ENCODE measurements at places on chromosomes 2 and 18.
A peak's percentile ranks its signal among the peaks of the same experiment; 100 is the strongest.

- DNase-seq = no peak
Observed at GRCh38 chr18:5490753-5491480, 52.9 kb downstream of the EPB41L3 start.

DNA sequence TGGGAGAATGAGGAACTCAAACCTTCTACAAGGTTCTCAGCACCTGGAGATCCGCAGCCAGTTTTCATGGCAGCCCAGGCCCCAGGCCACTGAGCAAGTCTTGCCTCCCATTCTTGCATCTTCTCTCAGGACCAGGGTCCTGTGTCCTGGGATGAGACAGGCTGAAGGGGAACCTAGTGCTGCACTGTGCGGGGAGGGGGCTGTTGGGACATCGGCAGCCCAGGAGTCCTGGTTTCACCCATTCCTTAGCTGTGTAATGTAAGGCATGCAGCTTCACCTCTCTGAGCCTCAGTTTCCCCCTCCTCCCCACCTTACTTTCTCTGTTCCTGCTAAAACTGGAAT lies 43.9 kb downstream of the TNS1 start:
- no peak for DNase-seq

- no peak for DNase-seq
Observed at GRCh38 chr18:64244571-64244970, 95.7 kb upstream of the LINC00305 start.

- peak; percentile 95 for DNase-seq
Observed at GRCh38 chr2:238864207-238865014, 16.5 kb downstream of the TWIST2 start.

- DNase-seq = peak; percentile 58
Observed at GRCh38 chr2:186848873-186849578, at the start of gene ZSWIM2. Gene ZSWIM2 (minus strand): TSS chr2:186849170. CDS start chr2:186849130, 40 bp downstream.

DNA sequence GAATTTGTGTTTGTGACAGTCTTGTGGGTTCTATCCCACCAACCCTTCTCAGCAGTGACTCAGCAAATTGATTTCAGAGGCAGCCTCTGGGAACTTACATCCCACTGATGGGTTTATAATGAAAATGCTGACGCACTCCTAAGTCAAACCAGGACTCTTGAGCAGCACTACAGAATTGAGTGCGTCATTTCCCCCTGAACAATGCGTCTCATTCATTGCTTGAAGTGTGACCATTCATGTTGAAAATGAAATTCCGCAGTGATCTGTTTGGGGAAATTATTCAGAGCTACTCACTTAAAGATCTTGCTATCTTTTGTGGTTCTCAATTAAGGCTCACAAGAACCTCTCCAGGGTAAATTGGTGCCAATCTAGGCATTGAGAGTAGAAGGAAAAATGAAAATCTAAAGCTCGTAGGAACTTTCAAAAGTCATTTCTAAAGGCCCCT lies 417.7 kb upstream of the SLC14A2 start:
- DNase-seq = peak; percentile 34

- no peak for DNase-seq
Observed at GRCh38 chr2:105749583-105750400, 5.1 kb downstream of the NCK2 start.

- peak; percentile 45 for DNase-seq
Observed at GRCh38 chr2:105866216-105867185, 121.8 kb downstream of the NCK2 start.

DNA sequence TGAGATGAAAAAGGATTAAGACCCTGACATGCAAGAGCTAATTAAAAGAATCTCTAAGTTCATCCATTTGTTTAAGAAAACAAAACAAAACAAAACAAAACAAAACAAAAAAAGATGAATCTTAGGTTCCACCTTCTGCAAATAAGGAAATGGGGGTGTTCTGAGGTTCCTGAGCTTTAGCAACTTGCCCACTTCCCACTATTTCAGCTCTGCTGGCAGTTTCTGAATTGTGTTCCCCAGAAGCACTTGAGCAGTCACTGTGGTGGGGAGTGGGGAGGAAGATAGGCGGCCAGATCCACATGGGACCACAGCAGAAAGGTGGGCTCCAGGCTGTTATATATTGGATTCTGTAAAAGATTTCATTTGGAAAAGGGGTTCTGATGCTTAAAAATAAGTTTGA lies 20.3 kb downstream of the INO80C start:
- no peak for DNase-seq

DNA sequence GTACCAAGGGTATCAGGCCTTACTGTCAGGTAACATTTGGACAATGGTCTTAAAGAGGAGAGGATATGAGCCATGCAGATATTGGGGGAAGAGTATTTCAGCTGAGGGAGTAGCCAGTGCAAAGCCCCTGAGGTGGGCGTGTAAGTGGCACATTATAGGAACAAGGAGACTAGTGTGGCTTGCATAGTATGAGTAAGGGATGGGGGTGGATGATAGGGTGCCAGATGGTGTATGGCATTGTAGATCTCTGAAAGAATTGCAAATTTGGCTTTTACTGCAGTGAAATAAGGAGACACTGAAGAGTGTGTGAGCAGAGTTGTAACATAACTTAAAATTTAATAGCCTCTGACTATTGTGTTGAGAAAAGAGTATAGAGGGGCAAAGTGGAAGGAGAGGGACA lies 244.0 kb downstream of the PDE11A start:
- DNase-seq = no peak

DNA sequence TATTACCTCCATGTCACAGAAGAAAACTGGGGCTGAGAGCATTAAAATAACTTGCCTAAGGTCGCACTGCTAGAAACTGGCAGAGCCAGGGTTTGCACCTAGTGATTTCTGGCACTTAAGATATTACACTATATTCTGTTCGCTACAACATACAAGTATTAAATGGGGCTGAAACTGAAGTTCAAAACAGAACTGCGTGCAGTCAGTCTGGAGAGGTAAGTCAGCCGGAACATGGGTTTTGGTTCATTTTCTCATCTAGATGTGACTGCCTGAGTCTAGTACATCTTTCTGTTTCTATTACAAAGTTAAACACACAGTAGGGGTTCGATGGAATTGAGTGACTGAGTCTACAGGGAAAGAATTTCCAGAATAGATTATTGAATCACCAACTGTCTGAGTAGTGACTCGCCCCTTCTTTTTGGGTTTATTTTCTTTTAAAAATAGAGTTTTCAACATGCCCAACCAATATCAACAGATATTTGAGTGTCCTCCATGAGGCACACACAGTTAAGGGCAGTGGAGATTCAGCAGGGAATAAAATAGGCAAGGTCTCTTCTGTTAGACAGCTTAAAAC lies 150.8 kb downstream of the RNF152 start:
- DNase-seq = no peak

DNA sequence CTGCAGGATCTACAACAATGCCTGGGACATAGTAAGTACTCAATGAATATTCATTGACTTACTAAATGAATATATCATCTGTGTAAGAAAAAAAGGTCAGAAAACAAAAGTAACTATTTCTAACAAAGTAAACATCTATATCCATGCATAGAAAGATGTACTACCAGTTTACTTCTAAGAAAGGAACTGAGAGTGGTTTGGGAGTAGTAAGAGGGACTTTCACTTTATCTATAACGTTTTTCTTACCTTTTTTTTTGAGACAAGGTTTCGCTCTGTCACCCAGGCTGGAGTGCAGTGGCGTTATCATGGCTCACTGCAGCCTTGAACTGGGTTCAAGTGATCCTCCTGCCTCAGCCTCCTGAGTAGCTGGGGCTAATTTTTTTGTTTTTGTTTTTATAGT lies 25.7 kb downstream of the DHX57 start:
- DNase-seq = no peak

- no peak for DNase-seq
Observed at GRCh38 chr18:36405611-36406010, 108.1 kb downstream of the FHOD3 start.

- DNase-seq = no peak
Observed at GRCh38 chr2:221388891-221389290, 183.2 kb downstream of the EPHA4 start.

- DNase-seq = no peak
Observed at GRCh38 chr18:46069524-46069923, 2.5 kb downstream of the PSTPIP2 start.

GRCh38 chr2:240868286-240869108 lies at the start of gene AGXT:
Gene AGXT (plus strand): TSS chr2:240868824. CDS start chr2:240868866, 42 bp downstream.
- no peak for DNase-seq

- DNase-seq = no peak
Observed at GRCh38 chr2:8252997-8253694, 428.7 kb upstream of the ID2 start.

DNA sequence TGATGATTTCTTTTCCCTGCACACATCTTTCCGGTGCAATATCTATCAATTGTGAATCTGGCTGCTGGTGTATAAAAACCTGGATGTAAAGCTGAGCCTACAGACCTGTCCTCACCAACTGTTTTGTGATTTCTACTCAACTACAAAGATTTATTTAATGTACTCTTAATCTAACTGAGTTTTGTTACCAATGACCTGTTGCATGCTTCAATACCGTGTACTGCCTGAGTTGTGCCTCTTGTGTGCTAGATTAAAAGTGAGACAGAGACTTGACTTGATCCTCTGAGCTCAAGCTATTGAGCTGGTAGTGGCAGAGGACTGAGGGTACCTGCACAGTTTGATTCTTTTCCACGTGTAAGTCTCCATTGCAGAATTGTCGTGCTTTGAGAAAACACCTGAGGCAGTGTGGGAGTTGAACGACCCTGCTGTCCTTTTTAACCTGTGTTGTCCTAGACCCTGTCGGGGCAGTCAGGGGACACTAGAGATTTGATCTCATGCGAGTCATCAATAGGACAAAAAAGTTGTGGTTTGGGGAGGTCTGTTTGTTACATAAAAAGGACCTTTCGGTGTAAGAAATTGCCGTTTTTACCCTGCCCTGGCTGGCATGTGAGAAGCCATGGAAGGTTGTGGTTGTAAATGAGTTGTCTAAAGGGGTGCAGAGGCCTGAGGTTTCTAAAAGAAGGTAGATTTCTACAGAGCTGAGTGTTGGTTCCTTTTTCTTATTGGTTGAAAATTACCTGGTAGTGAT lies 231.3 kb downstream of the ALPK2 start:
- no peak for DNase-seq

DNA sequence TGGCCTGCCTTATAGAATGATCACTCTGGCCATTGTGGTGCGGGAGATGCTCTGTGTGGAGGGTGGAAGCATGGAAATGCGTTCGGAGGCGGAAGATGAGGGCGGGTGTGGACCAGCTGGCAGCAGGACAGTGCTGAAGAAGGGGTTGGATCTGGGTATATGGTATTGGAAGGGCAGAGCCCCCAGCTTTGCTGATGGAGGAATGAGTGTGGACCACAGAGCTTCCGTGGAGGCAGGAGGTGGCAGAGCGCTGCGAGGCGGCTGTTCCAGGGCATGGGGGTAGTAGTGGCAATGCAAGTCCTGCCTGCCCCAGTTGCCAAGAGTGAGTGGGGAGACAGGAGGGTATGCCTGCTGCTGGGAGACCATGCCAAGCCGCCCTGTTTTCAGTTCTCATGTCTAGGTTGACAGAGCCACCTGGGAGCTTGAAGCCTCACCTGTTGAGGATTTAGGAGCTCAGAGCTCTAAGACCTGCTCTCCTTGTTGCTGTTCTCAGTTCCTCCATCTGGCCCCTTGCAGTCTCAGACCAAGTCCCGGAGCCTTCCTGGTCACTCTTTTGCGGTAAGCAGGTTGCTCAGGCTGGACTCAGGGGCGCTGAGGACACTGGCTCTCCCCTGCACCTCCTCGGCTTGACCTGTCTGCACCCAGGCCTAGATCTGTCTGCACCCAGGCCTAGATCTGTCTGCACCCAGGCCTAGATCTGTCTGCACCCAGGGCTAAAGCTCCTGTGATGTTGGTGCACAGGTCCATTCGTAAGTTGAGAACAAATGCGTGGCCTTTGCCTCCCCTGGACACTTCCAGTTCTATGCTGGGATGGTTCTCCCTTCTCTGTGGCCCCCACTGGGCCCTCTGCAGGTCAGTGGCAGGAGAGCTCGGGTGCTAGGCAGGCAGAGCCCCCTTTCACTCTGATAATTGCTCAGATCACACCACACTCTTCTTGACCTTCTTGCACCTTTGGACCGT lies 290.5 kb upstream of the HS6ST1 start:
- DNase-seq = no peak

DNA sequence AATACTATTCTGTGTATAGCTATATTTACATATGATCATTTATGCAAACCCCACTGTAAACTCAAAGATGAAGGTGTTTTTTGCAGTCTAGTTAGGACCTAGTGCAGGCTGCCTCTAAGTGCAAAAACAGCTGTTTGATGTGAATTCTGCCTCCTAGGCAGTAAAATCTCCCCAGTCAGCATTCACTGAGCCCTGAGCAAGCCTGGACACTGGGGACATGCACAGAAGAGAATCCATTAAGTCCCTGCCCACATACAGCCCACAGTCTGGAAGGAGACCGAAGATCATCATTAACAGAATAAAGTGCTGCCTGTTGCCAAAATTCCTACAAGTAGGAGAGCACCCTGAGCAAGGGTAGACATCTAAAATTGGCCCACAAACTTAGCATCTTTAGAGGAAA lies 14.4 kb upstream of the BIN1 start:
- DNase-seq = no peak

DNA sequence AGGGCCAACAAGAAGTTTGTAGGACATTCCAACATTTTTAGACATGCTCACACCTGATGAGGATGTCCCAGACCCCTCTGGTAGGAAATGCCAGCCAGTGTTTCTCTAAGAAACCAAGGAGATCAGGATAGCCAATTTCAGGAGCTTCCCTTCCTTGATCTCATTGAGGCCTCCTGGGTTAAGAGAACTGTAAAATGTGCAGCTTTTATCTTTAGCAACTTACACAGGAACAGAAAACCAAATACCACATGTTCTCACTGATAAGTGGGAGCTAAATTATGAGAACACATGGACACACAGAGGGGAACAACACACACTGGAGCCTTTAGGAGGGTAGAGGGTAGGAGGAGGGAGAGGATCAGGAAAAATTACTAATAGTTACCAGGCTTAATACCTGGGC lies 99.6 kb upstream of the MAP2 start:
- no peak for DNase-seq

GRCh38 chr18:34640276-34640675 lies 69.8 kb upstream of the DTNA start:
- DNase-seq = no peak

DNA sequence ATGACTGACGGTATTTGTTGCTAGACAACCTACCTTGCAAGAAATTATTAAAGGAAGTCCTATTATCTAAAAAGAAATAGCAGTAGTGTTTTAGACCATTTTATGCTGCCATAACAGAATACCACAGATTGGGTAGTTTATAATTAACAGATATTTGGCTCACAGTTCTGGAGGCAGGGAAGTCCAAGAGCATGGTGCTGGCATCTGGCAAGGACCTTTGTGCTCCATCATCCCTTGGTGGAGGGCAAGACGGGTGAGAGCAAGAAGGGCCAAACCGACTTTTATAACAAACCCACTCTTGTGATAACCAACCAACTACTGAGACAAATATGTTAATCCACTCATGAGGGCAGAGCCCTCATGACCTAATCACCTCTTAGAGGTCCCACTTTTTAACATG lies 91.2 kb downstream of the DYNC1I2 start:
- DNase-seq = no peak
